Stimulated activated CD4-positive, alpha-beta T cell treated with anti-CD3 and anti-CD28 coated beads, Interleukin-15, amount 100 ng/mL, for 1 hour (primary cell): ENCODE measurements at places on chromosomes 2 and 18.

DNA sequence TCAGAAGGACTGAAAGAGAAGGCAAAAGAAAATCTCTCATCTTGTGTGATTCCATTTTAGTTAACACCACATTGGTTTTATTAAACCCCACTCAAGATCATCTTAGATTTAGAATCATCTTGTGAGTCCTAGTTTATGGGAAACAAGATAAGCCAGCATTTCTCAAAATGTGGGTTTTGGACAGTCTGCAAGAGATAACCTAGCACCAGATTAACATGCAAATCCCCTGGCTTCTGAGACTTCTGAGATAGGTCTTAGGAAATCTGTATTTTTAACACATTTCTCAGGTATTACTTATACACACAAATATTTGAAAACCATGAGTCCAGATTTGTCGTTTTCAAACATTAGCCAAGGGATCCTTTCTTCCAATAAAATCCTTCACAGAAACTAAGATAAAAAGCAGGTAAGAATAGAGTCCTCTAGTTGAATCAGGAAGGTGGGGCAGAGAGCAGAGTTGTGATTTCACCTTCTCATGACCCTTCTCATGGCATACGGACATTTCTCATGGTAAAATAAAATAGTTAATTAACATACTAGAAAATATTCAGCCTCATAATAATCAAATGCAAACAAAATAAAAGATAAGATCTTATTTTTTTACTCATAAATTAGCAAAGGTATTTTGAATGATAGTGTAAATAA is 287.2 kb upstream of the FN1 start:
- no peak for DNase-seq

- no peak for DNase-seq
Measured at GRCh38 chr2:176443946-176444345, 174.7 kb downstream of the MTX2 start.

DNA sequence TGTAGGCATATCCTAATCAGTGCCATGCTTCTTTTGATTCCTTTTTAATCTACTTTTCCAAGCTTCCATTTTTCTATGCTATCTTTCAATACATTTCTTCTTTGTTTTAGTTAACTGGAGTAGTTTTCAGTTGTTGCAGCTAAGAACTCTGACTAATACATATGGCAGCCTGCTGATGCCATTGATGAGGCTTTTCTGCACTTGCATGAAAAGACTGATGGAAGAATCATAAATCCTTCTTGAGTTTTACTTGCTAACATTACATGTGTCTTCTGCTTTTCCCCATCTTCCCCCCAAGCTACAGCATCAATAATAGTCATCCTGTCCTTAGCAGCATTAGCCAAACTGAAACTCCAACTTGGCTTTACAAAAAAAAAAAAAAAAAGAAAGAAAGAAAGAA is 203.3 kb downstream of the LRP1B start:
- DNase-seq: no peak

DNA sequence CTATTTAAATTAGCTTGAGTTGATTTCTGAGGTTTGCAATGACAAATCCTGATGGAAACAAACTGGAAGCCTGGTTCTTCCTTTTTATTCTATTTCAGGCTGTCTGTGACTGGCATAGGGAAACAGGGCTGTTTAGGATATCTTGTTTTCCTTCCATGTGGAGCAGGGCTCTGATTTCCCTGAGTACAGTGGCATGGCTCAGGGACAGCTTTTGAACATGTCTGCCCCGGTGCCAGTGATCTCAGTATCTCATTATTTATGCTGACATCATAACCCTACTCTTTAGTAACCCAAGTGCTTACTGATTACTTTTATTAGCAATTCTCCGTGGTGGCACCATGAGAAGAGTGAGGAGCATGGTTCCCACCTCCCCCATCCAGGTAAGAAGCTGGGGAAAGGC is 720.3 kb downstream of the GALR1 start:
- DNase-seq: no peak

- no peak for DNase-seq
Measured at GRCh38 chr2:166411473-166412230, 35.9 kb upstream of the SCN9A start.

- no peak for DNase-seq
Measured at GRCh38 chr18:8215741-8216140, 393.5 kb upstream of the RAB12 start.

- no peak for DNase-seq
Measured at GRCh38 chr2:9760902-9761228, 82.4 kb upstream of the TAF1B start.

DNA sequence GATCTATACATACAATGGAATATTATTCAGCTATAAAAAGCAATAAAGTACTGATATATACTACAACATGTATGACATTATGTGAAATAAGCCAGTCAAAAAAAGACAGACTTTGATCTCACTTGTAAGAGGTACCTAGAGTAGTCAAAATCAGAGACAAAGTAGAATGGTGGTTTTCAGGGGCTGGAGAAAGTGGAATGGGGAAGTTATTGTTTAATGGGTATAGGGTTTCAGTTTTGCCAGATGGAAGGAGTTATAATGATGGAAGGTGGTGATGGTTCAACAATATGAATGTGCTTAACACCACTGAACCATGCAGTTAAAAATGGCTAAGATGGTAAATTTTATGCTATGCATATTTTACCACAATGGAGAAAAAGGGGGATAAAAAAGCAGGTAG is 6.3 kb downstream of the COBLL1 start:
- no peak for DNase-seq

GRCh38 chr2:5720426-5720825 is 28.2 kb downstream of the SOX11 start:
- no peak for DNase-seq

GRCh38 chr2:66364495-66365333 is 70.2 kb upstream of the MEIS1 start:
- no peak for DNase-seq

GRCh38 chr2:47086571-47086970 is 68.5 kb downstream of the STPG4 start:
- no peak for DNase-seq

DNA sequence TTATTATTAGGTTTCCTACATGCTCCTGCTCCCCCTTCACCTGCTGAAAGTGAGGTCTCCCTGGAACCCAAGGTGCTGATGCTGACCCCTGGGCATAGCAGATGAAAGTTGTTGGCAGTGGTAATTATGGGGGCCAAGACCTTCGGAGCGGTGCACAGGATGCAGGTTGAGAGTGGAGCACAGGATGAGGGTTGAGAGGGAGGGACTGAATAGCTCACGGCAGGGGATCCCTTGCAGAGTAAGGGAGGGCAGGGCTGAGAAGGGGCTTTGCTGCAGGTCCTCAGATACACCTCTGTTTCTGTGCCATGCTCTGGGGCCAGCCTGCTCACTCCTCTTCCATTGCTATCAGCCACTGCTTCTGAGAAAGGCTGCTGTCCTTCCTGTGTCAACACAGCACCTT is 163.3 kb downstream of the FHOD3 start:
- DNase-seq: no peak

DNA sequence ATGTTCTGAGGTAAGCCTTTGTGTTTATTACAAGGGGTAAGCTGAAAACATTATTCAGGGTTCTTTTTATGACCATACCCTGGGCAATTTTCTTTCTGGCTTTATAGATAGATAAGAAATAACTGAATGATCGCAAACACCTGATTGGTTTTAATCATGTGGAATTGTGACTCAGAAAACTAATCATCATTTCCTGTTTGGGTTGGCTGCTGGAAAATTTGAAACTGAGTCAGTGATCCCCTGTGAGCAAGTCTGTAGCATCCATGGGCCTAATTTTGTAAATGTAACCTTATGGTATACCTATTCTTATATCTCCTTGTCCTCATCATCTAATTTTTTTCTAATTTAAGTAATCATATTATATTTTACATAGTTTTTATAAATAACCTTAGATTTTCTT is 34.3 kb downstream of the CCDC68 start:
- no peak for DNase-seq

GRCh38 chr2:196284144-196284844 is 112.9 kb upstream of the STK17B start:
- no peak for DNase-seq

- no peak for DNase-seq
Measured at GRCh38 chr18:22311301-22311700, 106.4 kb downstream of the CTAGE1 start.

GRCh38 chr2:159186462-159186861 is 100.0 kb downstream of the WDSUB1 start:
- DNase-seq: no peak

GRCh38 chr2:52369178-52369577 is 1337.2 kb upstream of the NRXN1 start:
- no peak for DNase-seq

- DNase-seq: no peak
Measured at GRCh38 chr2:216430811-216431530, 18.7 kb downstream of the SMARCAL1 start.

DNA sequence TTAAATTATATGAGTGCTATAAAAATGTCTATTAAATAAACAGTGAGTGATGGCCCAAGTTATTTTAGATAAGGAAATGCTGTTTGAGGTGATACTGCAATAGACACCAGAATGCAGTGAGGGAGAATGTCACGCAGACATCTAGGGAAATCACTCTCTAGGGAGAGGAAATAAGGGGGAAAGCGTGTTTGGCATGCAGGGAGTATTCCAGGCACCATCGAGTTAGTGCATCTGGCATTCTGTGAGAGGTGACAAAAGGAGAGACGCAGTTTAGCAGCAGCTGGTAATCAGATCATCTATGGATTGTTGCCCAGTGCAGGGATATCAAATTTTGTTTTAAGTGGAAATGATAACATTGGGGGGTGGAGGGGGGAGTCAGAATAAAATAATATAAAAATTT is 175.4 kb upstream of the NETO1 start:
- DNase-seq: no peak

GRCh38 chr2:112811841-112812306 is 24.7 kb downstream of the IL1B start:
- no peak for DNase-seq

GRCh38 chr2:149089068-149089467 is 50.6 kb downstream of the LYPD6B start:
- no peak for DNase-seq

GRCh38 chr2:28292491-28292890 is 100.2 kb upstream of the FOSL2 start:
- DNase-seq: no peak

- no peak for DNase-seq
Measured at GRCh38 chr2:40725950-40726349, 274.1 kb upstream of the SLC8A1 start.

DNA sequence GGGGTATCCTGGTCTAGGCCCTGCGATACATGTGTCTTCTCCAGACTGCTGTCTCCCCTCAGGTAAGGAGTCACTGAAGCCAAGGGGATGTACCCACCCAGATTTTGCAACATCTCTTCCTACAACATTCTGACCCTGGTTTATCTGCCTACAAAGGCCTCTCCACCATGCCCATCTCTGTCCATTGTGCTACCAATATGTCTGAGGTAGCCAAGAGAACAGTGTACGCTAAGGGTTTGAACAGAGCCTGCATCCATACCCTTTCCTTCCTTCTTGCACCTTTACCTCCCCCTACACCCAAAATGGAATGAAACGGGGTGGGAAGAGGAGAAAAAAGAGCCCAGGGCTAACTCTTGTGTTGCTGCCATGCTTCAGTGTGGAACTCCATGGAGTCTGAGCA is 11.9 kb downstream of the ZC3H15 start:
- no peak for DNase-seq

DNA sequence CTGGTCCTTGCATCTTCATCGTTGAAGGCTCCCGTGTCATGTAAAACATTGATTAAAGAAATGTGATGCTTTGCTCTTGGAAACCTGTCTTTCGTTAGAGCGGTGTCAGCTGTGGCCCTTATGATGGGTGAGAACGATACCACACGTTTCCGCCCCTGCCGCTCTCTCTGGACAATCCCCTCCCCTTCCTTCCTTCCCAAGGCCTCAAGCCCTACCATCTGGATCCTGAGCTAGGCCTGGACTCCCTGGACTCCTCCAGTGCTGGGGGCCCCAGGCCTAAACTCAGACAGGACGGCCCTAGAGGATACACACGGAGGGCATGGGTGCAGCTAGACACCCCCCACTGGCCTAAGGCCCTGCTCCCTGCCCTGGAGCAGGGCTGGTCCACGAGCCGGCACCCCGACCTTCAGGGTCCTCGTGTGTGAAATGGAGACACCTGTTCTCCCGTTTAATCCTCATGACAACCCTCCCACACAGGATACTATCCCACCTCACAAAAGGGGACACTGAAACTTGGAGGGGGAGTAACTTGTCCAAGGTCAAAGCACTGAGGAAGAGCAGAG is 13.2 kb downstream of the BIN1 start:
- no peak for DNase-seq

GRCh38 chr2:60708630-60709320 is 47.3 kb upstream of the PAPOLG start:
- DNase-seq: no peak

- DNase-seq: no peak
Measured at GRCh38 chr2:234240917-234241316, 190.4 kb downstream of the SPP2 start.

GRCh38 chr2:108345951-108346350 is 31.8 kb upstream of the SULT1C4 start:
- DNase-seq: no peak

GRCh38 chr2:219707496-219708285 is 80.3 kb downstream of the SLC4A3 start:
- DNase-seq: no peak

GRCh38 chr18:49431165-49431962 is 29.1 kb downstream of the DYM start:
- DNase-seq: no peak

GRCh38 chr2:218128781-218129457 is 3.1 kb downstream of the CXCR2 start:
- no peak for DNase-seq

- no peak for DNase-seq
Measured at GRCh38 chr2:10521356-10522169, 73.4 kb upstream of the ODC1 start.

DNA sequence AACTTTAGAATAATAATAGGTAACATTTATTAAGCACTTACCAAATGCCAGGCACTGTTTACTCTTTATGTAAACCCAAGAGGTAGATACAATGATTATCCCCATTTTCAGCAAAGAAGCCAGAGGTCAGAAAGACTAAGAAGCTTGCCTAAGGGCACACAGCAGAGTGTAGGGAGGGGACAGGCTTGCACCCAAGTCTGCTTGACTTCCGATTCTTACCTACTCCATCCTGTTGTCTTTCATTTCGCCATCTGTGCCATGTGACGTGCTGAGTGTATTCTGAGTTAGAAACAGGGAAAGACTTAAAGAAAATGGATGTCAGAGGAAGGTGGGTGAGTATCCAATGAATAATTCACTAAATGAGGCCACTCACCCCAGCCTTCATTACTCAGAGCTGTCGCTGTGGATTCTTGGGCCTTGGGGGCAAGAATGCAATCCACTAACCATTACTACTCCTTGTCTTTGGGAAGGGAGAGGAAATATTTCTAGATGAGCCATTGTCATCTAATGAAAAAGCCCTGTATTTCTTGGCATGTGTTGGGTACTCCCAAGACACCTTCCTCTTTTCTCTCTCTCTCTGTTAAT is 76.4 kb upstream of the BCL11A start:
- DNase-seq: no peak

- no peak for DNase-seq
Measured at GRCh38 chr2:191299010-191299409, 53.8 kb downstream of the MYO1B start.

DNA sequence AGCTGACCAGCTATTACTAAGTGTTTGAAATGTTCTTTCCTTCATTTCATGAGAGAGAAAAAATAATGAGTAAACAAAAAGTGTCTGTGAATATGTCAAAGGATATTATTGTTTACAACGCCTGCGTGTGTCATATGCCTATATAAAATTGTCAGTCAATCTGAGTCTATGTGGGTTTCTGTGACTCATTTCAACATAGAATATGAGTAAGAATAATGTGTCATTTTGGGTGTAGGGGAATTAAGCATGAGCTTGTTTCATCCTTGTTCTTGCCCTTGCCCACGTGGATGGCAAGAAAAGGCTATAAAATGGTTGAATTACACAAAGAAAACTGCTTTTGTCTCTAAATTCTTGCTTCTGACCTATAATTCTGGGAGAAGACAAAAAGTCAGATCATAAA is 466.0 kb downstream of the PTH2R start:
- no peak for DNase-seq
